ENCODE measurements at places on chromosomes 3 and 15.

GRCh38 chr3:126580746-126581145 lies 22.0 kb upstream of the C3orf22 start:
- no peak for DNase-seq

- DNase-seq: no peak
Measured at GRCh38 chr15:63514531-63514943, 10.1 kb downstream of the USP3 start.

GRCh38 chr3:48189321-48189720 lies 1.1 kb upstream of the CDC25A start:
- no peak for DNase-seq

DNA sequence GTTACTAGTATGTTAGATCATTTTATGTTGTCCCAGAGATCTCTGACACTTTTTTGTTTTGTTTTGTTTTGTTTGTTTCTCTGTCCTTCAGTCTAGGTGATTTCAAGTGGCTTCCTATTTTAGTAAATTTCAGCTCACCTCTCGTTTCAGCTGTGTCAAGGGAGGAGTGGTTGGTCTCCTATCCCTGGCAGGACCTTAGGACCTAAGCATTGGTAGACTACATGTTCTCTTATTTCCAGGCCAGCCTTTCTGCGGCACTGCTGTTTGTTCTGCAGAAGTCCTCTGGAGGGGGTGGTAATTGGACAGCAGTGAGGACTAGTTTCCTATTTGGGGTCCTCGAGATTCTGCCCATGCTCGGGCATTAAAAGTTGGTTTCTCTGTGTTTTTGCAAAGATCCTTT lies 31.8 kb downstream of the MGA start:
- DNase-seq: no peak

DNA sequence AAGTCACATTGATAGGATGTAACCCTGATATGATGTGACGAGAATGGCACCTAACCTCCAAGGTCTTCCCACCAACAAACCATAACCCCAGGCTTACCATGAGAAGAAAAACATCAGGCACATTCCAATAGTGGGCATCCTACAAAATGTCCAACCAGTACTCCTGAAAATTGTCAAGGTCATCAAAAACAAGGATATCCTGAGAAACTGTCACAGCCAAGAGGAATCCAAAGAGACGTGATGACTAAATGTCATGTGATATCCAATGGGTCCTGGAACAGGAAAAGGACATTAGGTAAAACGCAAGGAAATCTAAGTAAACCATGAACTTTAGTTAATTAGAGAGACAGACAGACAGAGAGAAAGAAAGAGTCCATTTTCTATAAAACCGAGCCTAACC lies 2.3 kb upstream of the CYP1A2 start:
- no peak for DNase-seq

GRCh38 chr15:73578026-73578425 lies 55.2 kb downstream of the NPTN start:
- no peak for DNase-seq

- no peak for DNase-seq
Measured at GRCh38 chr15:39248204-39248603, 332.7 kb upstream of the THBS1 start.

GRCh38 chr3:140432229-140432669 lies 245.6 kb upstream of the TRIM42 start:
- no peak for DNase-seq

DNA sequence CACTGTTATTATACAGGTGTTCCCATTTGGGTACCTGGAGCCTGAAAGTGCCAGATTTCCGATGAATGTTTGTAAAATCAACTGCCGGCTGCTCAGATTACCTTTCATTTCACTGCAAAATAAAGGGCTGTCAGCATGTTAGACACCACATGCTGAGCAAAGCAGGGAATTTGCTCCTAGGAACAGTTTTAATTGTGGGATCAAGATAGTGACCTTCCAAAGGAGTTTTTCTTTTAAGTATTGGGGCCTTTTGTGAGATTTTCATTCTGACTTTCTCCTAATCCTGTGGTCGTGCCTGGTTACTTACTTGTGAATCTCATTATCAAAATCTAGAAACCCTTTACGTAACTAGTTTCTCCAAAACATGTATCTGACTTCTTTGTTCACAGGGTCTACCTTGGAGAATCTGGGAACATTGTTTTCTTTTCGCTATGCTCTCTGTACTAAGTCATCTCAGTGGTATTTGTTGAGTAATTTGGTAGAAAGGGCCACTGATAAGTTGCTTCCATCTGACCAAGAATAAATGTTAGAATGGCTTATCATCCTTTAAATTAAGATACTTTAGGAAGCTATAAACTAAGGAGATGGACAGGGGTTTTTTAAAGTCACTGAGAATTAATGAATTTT lies 40.8 kb upstream of the LRTM1 start:
- no peak for DNase-seq

DNA sequence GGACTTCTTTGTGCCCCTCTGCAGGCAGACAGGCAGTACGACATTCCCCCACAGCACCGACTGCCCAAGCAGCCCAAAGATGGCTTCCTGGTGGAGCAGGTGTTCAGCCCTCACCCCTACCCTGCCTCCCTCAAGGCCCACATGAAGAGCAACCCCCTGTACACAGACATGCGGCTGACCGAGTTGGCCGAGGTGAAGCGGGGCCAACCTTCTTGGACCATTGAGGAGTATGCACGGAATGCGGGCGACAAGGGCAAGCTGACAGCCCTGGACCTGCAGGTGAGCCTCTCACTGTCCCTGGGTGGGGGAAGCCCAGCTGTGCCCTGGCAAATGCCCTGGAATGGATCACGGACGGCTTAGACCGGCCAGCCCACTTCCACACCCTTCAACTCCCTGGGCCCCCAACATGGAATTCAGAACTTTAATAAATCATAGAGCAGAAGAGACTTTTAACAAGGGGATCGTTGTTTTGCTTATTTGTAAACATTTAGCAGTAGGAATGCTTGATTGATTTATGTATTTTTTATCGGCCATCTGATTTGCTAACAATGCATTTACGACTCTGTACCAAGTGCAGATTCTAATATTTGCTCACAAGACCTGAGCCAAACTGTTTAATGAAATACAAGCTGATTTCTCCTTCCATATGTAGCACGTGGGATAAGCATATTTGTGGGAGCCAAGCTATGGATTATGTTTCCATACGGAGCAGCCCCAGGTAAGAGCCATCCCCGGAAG lies 31.1 kb downstream of the MINAR1 start:
- no peak for DNase-seq

GRCh38 chr3:55624238-55624637 lies 137.1 kb upstream of the WNT5A start:
- no peak for DNase-seq

DNA sequence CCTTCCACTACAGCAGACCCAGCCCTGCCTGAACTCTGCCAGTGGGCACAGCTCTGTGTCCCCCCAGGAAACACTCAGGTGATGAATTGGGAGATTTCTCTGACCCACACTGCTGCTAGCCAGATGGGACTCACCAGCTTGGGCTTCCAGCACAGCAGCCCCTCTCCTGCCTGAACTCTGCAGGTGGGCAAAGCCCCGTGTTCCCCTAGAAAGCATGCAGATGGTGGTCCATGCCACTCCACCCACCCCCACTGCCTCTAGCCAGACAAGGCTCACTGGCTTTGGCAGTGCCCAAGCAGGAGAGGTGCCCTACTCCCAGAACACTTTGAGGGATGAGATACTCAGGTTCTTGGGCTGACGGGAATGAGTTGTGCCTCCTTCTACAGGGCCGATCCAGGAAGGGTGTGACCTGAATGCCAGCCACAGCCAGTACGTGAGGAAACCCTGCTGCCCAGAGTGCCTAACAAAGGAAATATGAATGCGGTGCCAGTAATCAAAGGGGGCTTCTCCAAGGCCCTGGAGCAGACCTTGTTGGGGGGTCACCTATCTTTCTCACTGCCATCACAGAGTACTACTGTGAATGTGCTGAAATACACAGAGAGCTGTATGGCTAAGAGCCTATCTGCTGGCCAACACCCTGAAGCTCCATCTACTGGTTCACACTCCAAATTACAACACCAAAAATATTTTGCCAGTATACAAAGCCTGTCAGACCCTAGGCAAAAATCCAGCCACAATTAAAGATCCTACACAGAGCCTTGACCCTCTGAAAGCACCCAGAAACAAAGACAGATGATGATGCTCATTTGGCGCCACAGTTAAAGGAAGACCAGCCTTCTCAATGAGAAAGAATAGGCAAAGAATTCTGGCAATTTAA lies 61.9 kb downstream of the BTLA start:
- DNase-seq: no peak

DNA sequence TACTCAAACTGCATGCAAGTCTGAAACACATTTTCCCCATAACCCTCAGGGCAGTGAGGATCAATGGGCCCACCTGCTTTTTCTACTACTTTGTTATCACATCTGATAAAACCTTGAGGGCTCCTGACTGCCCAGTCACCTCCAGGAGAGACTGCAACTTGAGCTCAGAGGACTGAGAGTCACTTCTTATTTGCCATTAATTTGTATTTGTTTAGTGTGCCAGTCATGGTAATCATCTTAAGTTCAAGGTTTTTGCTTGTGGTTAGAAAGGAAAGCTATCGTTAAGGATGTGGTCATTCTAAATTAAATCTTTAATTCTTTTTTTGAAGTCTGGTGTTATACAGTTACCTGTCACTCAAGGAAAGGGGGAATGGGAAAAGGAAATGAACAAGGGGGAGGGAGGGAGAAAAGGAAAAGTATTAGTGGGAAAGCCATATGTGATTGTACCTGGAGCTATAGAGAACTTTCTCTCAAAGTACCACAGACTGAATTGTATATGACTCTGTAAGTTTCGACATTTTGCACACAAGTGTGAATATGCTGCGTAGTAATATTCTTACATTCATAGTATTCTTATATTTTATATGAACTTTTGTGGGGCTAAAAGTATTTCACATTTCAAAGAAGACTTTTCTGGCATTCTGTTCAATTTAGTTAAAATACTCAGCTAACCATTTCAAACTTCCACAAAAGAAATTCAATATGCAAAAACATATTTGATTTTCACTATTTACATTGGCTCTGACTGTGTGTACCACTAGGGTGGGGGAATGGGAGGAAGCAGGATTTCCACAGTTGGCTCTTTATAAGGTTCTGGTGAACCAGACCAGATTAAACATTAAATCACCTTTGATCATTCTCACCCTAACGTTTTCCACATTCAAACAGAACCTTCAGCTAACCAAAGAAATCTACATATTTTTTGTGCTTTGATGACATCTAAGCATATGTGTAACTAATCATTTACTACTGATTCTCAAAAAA lies 166.5 kb upstream of the ATP11B start:
- DNase-seq: no peak

GRCh38 chr15:78374436-78375393 lies 34.6 kb downstream of the CRABP1 start:
- no peak for DNase-seq

- DNase-seq: peak; percentile 57
Measured at GRCh38 chr3:32510075-32510724, 7.5 kb upstream of the CMTM6 start.

DNA sequence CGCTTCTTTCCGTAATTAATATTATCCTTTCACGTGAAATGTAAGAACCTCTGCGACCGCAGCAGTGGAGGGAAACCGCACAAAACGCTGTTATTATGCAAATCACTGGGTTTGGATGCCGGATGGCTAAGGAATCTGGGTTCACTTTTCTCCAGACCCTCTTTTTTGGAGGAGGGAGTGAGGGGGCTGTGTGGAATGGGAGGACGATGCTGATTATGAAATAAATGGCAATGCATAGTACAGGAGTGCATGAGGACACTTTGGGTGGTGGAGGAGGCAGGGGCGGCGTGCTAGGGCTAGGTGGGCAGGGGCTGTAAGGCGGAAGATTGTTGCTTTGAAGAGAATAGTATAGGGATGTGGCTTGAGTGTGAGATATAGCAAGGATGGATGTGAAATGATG lies 1.8 kb downstream of the CADM2 start:
- DNase-seq: no peak
